ENCODE measurements at places on chromosomes 2 and 18.

DNA sequence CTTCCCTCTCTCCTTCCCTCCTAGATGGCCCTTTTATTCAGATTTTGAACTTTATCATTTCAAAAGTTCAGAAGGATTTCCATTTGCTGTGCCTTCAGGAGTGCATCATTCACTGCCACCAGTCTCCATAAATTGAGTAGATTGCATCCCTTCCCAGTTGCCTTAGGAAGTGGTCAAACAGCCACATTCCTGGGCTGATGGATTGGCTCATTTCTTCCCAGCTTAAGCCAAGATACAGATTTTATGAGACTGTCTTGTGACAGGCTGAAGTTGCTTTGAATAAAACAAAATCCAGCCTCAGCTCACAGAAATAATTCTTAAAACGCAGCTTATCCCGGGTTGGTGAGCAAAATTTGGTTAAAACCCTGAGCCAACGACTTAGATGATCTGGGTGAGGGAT lies 9.8 kb downstream of the NRP2 start:
- no peak for DNase-seq

DNA sequence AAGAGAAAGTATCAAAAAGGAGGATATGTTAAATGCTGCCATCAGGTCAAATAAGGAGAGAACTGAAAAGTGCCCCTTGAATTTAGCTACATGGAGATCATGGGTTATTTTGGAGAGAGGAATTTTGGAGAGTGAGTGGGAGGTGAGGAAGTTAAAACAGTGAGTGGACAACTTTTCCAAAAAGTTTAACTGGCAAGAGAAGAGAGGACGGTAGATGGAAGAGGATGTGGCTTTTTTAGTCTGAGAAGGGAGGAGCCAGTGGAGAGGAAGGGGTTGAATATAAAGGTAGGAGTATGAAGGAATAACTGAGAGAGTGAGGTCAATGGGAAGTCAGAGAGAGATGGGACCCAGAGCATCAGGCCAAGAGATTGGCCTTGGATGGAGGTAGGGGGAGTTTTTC lies 62.5 kb upstream of the NFE2L2 start:
- no peak for DNase-seq

DNA sequence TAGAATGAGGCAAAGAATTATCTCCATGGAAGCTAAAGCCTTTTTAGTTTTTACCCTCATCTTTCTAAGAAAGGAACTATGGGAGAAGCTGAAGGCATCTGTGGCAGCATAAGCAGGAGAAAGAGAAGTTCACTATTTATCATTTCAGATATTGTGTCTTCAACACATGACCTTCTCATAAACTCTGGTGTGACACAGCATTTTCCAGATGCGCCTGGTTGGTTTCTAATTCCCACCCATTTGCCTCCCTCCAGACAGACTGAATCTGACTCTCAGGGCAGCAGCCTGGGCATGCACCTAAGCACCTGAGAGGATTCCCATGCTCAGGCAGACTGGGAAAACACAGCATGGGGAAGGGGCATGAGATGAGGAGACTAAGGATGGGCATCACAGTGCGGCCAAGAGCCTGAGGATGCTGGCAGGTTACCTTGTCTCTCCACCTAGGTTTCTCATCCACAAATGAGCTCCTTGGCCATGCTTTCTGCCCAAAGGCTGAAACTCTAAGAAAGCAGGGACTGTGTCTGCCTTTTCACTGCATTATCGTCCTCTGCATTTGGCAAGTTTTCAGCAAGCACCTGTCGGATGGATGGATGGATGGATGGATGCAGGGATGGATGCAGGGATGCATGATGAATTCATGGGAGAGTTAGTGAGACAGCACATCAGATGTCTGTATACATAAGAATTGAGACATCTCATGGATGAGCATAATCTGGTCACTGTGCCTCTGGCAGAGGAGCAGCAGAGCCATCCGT lies 28.8 kb upstream of the SULT1C4 start:
- DNase-seq: no peak

DNA sequence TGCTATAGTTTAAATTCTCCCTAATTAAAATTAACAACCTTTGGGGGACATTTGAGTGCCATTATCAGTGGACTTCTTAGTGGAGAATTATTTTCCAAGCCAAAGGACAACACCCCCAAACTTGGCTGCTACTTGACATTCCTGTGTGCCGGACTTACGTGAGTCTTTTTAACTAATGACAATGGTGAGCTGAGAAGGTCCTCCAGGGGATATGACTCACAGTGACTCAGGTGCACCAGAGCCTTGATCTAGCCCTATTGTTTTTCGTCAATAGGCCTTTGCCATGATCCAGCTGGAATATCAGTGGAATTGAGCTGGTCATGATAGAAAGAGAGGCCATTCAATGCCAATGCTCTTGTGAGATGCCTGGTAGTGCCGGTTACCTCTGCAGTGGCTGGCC lies 118.1 kb upstream of the CXCR4 start:
- no peak for DNase-seq

GRCh38 chr18:11859903-11860407 lies 8.7 kb downstream of the CHMP1B start:
- DNase-seq: peak; percentile 47

DNA sequence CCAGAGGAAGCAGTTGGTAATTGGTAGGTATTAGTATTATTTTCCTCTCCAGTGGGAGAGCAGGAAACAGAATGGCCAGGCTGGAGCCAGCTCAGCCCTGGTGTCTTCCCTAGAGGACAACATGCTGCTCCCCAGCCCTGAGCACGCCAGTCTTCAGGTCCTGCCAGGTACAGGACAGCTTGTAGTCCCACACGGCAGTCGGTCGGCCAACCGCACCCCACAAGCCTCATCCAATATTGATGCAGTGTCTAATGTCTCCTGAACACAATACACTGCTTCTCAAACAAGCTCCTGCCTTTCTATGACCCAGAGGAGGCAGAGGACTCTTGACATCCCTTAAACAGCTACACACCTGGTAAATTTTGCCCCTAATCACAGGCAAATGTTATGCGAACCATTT lies 71.0 kb upstream of the PPP1CB start:
- no peak for DNase-seq

- DNase-seq: no peak
These were observed 2.3 kb downstream of the INPP5D start for GRCh38 chr2:233062451-233062850.

DNA sequence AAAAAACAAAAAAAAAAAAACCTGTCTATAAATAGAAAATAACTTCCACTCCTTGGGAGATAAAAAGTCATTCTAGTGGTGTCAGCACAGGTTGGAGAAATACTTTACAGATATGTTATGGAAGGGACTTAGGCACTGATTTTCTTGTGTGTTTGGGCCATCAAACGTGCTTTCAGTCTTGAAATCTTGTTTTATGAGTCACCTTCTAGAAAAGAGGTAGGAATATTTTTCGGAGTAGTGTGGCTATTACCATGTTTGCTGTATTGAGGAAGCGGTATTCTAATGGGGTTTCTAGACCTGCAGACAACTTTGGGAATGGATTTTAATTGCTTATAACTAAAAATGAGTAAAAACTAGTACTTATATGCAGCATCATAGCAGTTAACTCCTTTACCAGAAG lies 12.0 kb downstream of the HNMT start:
- no peak for DNase-seq

- DNase-seq: no peak
These were observed 446.4 kb upstream of the ID2 start for GRCh38 chr2:8235419-8235818.

DNA sequence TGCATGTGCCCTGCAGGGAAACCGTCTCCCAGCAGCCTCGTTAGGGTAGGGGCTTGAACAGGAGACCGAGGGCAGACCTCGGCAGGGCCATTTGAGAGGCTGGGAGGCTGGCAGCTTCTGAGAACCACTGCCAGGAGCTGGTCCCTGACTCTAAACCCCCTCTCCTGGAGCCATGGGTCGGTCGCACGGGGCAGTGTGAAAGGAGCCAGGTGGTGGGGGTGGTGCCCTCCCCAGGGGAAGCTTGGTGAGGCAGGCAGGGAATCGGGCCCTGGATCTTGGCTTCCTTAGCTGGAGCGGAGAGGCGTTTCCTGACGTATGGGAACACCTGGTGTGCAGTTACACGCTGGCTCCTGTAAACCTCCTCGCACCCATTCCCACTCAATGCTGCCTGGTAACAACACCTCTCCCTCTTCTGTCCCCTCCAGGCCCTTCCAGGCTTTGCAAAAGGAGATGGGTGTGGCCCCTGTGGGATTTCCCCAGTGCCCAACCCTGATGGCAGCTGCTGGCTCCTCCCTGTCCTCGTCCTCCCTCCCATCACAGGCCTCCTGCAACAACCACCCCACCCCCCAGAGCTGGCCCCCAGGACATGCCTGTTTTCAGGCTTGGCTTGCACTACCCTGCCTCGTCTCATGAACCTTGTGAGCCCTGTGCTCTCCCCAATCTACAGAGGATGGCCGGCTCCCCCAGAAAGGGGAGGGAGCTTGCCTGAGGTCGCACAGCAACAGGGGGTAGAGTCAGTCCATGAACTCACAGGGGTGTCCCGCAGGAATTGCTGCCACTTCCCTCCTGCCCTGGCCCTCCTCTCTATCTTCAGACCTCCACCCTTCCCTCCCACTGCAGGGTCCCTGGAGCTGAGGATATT lies 24.4 kb downstream of the ADRA2B start:
- no peak for DNase-seq

- no peak for DNase-seq
These were observed 38.0 kb upstream of the EPAS1 start for GRCh38 chr2:46258937-46259776.

DNA sequence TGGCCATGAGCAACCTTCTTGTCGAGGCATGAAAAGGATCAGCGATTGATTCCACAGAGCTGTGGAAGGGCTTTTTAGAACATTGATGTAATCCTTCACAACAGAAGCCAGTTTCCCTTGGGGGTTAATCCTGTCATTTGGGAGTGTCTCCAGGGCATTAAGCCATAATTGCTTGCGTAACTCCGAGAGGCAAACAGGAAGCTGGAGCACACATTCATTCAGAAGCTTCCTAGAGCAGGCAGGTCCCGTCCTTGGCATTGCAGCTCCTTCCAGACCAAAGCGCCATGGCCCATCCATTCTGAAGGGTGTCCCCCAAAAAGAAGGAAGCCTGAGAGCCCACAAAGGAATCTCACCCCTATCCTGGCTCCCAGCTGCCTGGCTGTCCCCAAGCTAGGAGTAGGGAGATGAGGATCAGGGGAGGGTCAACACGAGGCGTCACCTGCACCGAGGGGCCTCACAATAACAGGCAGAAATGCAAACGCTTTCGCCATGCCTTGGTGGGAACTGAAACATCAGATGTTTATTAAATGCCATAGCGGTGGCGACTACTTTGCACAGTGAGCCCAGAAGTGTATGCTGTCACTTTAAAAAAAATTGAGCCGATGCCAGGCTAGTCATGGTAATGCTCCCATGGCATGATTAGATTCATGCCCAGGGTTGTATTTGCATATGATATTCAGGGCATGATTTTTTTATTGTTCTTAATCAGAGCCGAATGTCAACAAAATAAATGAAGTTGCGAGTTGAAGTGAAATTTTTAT lies 339.4 kb downstream of the BCL11A start:
- DNase-seq: no peak

- no peak for DNase-seq
These were observed 79.8 kb downstream of the DTNA start for GRCh38 chr18:34789768-34790344.

DNA sequence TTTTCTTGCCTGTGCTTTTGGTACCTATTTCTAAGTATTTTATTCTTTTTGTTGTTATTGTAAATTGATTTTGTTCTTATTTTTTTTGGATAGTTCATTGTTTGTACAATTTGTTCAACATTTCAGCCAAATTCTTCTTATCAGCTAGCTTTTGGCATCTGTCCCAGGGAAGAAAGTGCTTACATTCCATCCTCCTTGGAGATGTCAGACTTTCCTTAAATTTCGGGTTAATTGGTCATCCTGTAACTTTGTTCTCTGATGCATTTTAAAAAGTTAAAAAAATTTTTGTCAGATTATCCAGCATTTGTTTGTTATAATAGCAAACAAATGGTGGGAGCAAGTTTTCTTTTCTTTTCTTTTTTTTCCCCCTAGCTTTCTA lies 60.3 kb downstream of the PTH2R start:
- DNase-seq: no peak

DNA sequence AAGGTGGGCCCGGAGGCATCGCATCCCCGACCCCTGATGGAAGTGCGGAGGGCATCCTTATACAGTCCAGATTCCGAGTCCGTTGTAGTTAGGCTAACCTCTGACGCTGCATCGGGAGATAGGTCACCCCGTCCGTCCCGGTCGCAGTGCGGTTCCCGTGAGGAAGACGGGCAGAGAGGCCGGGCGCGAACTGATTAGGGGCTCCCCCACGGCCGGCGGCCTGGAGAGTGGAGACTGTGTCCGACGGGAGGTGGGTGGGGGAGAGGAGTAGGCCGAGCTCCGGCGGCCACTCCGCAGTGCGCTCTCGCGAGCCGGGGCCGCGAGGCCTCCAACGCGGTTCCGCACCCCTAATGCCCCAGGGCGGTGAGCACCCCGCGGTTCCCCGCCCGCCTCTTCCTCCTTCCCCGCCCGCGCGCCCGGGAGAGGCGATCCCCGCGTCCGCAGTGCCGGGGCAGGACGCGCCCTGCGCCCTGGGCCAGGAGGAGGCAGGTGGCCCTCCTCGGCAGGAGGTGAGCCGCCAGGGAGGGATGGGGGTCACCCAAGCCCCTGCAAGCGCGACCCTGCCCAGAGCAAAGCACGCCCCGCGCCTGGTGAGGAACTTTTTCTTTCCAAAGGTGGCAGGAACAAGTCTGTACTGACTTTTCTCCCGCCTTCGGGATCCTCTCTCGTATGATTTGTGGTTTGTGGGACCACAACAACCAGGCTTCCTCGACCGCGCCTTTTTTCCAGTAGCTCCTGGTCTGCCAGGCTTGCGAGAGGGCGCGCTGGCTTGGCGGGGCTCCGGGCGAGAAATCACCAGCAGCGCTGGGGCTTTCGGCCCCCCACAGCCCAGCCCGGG lies 1.4 kb upstream of the SP5 start:
- no peak for DNase-seq
